ENCODE measurements at places on chromosomes 7 and 10.

DNA sequence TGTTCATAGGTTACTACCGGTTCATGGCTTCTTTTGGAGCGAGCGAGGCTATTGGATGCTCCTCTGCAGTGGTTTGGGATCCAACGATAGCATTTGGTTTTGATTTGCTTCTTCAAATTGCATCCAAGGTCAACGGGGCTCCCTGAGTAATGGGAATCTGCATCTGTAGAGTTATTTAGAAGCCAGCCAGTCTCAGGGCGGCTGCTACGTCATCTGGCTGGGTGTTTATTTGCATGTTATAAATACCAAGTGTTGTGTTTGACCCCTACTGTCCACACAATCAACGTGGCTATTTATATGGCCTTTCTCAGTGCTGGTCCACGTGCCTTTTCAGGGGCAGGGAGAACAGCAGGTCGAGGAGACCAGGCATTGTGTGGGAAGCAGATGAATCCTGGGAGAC lies 137.7 kb downstream of the PRPF18 start:
- DNase-seq: no peak

- DNase-seq: no peak
Measured at GRCh38 chr10:73163096-73163495, 4.7 kb downstream of the ECD start.

DNA sequence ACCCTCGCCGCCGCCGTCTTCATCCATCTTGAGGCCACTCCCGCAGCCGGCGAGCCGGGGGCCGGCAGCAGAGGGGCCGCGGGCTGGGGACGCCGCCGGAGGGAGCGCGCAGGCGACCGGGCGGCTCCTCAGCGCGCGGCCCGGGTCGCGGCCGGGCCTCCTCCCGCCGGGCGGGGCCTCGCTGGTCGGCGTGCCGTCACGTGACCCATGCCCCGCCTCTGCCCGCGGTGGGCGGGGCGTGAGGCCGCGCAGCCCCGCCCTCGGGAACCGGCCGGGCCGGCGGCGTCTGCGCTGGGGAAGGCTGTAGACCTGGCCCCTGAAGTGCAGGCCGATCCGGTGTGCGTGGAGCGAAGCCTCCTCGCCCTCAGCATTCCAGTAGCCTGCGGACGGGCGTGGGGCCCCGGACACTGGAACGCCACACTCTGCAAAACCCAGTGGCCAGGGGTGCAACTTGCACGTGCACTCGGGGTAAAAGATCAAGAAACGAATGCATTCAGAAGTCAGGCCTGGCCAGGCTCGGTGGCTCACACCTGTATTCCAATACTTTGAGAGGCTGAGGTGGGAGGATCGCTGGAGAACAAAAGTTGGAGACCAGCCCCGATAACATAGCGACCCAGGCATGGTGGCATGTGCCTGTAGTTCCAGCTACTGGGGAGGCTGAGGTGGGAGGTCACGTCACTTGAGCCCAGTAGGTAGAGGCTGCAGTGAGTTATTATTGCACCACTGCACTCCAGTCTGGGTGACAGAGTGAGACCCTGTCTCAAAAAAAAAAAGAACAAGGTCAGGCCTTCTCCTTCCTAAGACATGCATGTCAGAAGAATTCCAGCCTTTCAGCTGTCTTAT lies at the start of gene CYTH3:
TSS of gene CYTH3 (minus strand) at position 144 of the 843 bp plus-strand sequence. CDS start at position 27, 117 bp downstream.
- peak; percentile 67 for DNase-seq

- DNase-seq: no peak
Measured at GRCh38 chr7:67595431-67596180, 599.0 kb downstream of the TYW1 start.

DNA sequence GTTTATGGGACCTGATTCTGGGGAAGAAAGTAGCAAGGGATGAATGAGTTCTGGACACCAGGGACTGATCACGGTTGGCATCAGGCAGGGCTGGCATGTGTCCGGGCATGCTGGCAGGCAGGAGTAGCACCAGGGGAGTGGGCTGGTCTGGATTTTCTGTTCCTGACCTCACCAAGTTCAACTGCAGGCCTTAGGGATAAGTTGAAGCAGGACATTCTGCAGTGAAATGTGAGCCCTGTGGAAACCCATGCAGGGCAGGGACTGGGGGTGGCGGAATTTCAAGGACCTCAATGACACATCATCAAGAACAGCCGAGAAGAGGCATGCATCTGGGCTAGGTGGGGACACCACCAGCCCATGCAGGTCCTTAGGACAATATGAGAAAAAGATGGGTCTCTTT lies 80.2 kb upstream of the ADAM12 start:
- no peak for DNase-seq

DNA sequence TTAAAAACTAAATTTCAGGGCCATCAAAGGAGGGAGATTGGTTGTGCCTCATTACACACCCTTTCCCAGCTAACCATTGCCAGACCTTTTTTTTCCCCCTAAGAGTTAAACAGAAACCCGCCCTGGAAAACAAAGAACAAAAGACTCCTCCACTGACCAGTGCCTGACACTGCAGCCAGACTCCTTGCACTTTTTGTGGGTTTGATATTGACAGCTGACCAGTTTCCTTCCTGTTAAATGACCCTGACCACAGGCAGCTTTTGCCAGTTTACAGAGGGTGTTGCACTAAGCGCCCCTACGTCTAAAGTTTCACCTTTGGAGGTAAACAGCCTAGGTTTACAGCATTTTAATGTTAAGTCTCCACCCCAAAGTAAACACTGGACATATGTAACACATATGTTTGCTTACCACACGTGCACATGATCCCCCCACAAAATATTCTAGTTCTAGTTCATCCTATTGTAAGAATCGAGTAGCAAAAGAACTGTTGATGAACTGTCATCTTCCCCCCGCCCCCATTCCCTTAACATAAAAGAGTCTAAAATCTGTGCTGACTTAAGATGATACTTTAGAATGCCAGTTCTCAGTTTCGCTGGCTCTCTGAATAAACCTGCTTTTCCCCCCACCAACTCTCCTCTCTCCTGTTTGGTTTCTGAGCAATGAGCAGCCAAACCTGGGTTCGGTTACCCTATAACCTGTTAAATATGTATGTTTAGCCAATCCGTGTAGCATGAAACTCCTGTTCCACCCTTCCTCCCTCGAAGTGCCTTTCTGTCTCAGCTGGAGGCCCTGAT lies 38.0 kb downstream of the FOXI2 start:
- DNase-seq: no peak

DNA sequence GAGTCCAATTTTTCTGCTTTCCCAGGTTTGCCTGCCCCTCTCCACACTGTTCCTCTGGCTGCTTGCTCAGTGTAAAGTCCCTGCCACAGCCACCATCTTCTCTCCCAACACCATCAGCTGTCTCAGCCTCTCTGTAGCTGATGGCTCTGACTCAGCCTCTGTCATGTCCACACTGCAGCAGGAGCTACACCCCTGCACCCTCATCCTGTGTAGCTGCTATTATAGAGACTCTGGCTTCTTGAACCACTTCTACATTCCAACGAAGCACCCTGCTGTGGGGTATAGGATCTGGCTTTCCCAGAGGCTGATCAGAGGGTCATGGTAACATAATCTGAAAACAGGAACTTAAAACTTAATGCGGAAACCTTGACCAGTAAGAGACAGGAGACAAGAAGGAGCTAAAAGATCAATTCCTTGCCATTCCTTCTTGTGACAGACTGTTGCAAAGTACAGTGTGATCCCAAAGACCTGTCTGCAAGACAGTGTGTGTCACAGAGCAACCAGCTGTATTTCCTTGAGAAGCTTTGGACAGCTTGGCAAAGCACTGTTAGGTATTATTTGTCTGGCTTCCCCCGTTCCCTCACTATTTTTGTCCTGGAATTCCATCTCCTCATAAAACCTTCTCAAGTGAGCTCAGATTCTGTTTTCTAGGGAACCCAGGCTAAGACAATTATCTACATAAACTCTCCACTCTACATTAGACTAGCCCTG lies 42.3 kb downstream of the NRCAM start:
- no peak for DNase-seq

GRCh38 chr10:2020836-2021235 lies 283.5 kb upstream of the ADARB2 start:
- no peak for DNase-seq

- DNase-seq: no peak
Measured at GRCh38 chr10:27035163-27035562, 65.1 kb downstream of the ANKRD26 start.

DNA sequence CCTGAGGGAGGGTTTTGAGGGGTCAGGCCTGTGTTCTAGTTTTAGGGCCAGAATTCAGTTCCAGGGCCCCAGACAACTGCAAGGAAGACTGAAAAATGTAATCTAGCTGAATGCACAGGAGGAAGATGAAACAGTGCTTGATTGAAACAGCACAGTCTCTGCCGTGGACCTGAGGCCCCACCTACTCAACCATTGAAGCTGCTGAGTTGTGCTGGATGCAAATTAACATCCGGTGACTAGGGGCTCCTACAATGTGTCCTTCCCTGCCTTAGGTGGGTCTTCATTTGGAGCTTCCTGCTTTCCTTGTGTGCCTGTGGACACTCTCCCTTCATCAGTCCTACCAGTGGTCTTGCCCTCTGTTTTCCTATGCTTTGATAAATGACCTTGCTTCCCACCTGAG lies 5.7 kb downstream of the GLRX3 start:
- DNase-seq: no peak

DNA sequence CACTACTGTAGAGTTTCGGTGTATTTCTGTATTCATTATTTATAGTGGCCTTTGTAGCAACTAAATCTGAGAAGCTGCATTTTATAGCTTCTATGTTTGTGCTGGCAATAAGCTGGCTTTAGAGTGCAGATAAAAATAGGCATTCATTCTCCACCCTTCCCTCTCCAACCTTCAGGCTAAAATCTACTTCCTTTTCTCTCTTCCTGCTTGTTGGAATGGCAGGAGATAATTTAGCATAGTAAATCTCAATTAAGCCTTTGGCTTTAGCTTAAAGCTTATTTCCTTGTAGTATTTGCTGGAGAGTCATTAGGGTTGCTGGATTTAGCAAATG lies 58.5 kb downstream of the CPVL start:
- no peak for DNase-seq

DNA sequence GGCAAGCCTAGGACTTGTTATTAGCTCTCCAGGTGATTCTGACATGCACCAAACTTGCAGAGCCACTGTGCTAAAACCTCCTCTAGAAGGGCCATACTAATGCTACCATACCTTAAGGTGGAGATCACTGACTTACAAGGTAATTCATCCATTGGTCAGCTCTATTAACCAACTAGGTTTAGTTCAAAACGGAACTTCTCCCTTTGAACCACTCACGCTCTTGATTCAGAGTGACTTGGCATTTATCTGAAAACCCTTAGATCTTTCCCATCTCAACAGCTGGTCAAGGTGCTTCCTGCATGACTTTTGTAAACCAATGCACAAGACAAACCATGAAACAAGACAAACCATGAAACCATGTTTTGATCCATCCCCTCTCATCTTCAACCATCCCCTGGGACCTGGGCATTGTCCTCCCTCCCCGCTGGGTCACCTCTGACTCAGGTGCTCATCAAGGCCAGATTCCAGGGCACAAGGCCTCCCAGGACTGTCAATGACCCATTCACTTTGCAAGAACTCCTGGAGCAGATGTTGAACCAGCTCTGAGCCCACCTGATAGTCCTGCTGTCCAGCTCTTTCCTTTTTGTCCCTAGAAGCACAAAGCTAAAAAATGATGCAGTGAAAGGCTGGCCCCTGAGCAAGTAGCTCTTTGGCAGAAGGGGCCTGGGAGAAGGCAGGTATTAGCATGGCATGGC lies 18.8 kb downstream of the IMPDH1 start:
- DNase-seq: no peak

- no peak for DNase-seq
Measured at GRCh38 chr7:151110236-151110940, 24.1 kb downstream of the AGAP3 start.
